ENCODE measurements at places on chromosomes 5 and 9. TPM values are rescaled to one million over a fixed set of nuclear protein-coding genes. Genes with fewer than 3 reads are reported as not detected.
A peak's percentile ranks its signal among the peaks of the same experiment; 100 is the strongest.

- DNase-seq: no peak
These were observed 101.7 kb downstream of the ADRB2 start for GRCh38 chr5:148928141-148928540.

DNA sequence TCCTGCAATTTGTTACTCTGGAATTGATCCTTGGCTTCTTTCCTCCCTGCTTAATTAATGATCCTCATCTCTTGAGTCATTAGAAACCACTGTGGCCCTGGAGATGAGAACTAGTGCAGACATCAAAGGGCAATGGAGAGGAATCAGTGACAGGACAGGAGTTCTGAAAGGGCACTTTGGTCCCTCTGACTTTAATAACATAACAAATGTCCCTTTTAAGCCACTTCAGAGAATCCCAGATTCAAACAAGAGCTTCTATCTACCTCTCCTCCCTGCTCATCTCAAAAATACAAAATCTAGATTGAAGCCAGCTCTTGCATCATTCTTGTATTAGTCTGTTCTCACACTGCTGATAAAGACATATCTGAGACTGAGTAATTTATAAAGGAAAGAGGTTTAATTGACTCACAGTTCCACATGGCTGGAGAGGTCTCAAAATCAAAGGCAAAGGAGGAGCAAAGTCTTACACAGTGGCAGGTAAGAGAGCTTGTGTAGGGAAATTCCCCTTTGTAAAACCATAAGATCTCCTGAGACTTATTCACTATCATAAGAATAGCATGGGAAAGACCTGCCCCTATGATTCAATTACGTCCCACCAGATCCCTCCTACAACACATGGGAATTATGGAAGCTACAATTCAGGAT is 139.1 kb downstream of the PLPPR1 start:
- no peak for DNase-seq

- DNase-seq: peak; percentile 5
These were observed 286.4 kb upstream of the CDH12 start for GRCh38 chr5:23139338-23140171.

DNA sequence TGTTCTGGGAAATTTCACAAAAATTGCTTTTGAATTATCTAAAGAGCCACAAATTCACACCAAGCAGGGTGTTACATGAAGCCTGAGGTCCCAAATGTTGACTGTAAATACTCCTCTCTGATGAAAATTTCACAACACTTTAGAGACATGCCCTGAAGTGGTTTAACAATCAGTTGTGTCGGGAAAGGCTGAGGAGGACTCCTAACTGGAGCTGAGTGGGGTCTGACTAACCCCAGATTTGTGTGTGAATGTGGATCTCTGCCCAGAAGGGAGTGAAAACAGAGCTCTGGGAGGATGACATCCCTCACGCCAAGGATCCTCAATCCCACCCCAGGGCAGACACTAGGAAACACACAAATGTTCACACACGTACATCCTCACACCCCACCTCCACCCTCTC is 31.1 kb upstream of the GRXCR2 start:
- DNase-seq: peak; percentile 25

DNA sequence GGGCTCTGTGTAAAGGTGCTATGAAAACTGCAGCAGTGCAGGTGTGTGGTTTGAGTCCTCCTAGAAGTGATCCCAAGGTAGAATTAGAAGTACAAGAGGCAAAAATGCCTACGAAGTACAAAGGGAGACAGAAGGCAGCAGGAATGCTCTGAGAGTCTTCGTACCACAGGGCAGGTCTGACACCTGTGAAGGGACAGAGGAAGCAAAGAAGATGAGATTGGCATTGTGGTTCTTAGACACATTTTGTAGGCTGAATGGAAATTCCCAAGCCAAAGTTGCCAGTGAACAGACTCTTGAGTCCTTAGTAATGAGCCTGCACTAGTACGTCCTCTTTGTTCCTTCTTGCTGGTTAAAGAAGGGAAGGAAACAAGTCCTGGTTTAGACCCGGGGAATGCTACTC is 1.7 kb upstream of the LRRTM2 start:
- no peak for DNase-seq

DNA sequence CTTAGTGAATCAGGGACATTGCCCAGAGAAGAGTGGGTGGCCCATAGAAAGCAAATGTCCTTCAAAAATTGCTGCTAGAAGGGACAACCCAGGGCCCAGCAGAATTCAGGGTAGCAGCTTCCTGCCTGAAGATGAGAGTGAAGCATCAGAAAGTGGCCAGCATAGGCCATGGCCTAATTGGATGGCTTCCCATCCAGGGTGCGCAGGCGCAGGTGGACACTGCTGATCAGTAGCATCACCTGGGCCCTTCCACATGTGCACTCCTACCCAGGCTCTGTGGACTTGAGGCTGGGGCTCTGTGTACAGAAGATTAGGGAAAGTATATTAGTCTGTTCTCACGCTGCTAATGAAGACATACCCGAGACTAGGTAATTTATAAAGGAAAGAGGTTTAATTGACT is 58.6 kb upstream of the GARNL3 start:
- DNase-seq: no peak

- DNase-seq: peak; percentile 54
These were observed 27.9 kb downstream of the C1QTNF2 start for GRCh38 chr5:160342413-160342941.

GRCh38 chr5:79787448-79787847 is 97.8 kb downstream of the CMYA5 start:
- no peak for DNase-seq

GRCh38 chr5:142841511-142842265 is 71.5 kb downstream of the ARHGAP26 start:
- no peak for DNase-seq

DNA sequence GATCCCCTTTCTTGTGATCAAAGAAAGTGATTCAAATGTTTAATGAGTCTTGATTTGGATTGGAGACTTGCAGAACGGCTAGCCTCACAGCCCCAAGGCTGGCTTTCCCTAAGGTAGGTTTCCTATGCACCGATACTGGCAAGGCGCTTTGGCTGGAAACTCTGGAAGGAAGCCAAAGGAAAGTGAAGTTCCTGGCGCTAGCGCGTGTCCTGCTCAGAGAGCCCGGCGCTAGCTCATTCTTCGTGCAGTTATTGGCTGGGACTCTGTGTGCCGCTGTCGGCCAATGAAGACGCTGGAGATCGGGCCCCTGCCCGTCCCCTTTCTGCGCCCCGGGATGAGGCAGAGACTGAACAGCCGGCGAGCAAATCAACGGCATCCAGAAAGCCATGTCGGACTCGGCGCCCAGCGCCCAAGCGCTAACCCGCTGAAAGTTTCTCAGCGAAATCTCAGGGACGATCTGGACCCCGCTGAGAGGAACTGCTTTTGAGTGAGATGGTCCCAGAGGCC is at the start of gene PCDHGC3:
Gene PCDHGC3 (plus strand): TSS at position 342 of the 507 bp plus-strand sequence. CDS start 151 bp downstream, at position 493.
- DNase-seq: peak; percentile 96

DNA sequence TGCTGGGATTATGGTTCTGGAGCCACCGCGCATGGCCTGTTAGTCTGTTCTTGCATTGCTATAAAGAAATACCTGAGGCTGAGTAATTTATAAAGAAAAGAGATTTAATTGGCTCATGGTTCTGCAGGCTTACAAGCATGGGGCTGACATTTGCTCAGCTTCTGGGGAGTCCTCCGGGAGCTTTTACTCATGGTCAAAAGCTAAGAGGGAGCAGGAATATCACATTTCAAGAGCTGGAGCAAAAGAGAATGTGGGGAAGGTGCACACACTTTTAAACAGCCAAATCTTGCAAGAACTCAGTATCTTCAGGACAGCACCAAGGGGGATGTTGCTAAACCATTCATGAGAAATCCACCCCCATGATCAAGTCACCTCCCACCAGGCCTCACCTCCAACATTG is 12.1 kb downstream of the JAK2 start:
- no peak for DNase-seq

- peak; percentile 42 for DNase-seq
These were observed 24.6 kb downstream of the UBAP1 start for GRCh38 chr9:34203275-34203991.

- no peak for DNase-seq
These were observed 125.1 kb upstream of the FBXL7 start for GRCh38 chr5:15374886-15375285.

DNA sequence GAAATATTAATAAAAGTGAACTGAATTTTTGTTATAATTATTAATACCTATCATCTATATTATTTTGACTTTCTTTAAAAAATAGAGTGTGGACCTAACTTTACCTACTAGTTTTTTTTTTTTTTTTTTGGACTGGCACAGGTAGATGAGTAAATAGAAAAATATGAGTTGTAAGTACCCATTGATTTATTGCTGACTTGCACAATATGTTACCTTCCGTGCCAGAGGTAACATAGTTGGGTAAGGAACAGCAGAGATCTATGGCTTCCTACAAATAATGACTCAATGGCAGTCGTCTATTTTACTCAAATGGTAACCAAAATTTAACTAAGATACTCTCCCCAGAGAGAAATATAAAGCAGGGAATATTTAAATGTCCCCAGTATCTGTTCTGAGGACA is 1212.8 kb downstream of the PTPRD start:
- DNase-seq: no peak

DNA sequence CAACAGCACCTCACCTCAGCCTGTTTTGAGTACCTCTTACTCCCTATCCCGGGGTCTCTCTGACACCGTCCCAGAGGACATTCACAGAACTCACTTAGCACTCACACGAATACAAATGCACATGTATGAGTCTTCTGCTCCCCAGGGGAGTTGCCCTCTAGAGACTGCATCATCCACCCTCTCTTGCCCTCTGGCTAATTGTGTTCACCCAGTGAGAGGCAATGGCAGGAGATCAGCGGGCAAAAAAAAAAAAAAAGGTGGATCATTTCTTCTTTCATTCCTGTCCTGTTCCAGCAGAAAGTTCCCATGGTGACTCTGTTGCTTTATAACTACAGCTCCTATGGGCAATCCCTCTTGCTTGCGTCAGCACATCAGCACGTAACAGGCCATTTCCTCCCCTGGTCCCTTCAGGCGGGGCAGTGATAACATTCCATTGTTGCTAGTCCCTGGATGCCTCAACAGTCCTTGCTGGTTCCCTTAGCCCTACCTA is 23.5 kb upstream of the SNX2 start:
- DNase-seq: no peak

- no peak for DNase-seq
These were observed 61.4 kb downstream of the C9orf50 start for GRCh38 chr9:129559506-129559881.

DNA sequence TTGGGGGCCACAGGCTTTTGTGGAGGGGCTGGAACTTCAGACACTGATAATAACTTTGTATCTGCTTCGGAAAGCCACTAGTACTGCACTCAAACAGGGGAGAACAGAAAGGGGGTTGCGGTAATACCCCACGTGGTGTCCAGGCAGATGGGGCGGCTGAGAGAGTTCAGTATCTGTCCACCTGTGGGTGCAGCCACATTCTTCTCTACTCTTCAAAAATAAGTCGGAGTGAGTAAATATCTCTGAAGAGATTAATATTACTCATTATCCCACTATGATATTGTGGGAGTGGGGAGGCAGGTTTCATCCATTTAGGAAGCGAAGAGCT is 102.1 kb upstream of the SSBP2 start:
- no peak for DNase-seq

DNA sequence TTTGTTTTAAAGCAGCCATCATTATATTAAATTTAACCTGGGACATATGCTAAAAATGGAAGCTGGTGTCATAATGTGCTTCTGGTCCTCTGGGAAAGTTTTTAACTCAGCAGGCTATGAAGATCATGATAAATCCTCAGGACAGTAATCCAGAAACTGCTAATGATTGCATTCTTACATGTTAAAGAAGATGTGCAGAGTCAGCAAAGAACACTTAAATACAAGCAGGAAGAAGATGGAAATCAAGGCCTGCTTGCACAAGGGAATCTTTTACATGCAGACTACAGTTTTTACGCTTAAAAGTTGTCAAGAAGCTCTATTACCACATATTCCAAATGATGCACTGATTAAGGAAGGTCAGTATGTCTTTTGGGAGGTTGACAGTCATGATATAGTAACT is 246.0 kb upstream of the PTPRD start:
- DNase-seq: no peak

GRCh38 chr5:143454936-143455516 is 51.5 kb upstream of the NR3C1 start:
- DNase-seq: no peak

GRCh38 chr9:108786322-108786721 is 69.5 kb downstream of the ACTL7B start:
- DNase-seq: no peak

DNA sequence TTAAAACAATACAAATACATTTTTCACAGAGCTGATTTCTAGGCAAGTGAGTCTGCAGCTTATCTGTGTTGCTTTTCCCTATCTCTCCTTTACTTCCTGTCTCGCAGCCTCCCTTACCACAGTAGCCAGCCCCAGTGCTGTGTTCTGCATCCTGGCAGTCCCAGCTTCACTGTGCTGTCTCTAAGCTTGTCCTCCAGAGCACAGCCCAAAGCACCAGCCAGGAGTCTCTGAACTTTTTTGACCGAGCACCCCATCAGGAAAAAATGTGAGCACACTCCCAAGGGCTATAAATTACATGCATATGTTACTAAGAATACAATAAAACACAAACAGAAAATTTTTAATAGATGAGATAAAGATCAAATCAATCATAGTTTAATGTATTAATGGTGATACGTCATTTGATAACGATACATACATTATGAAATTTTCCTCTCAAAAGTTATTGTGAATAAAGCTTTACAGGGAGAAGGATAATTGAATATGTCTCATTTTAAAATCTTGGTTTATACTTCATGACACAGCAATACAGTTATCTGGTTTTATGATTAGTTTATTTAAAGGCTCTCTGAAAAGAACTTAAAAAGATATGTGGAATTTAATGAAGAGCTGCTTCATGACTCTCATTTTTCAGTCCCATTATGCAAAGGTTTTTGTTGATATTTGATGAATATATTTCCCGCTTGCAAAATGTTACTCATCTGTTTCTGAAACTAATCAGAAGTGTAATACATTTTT is 7.3 kb upstream of the RHOBTB3 start:
- DNase-seq: peak; percentile 86

Gene SCGB3A2
- total RNA-seq: not detected

Gene MEGF10
- 0.97 TPM for total RNA-seq

Gene ALDH1A1
- 450 TPM for total RNA-seq

Gene CDC20B
- total RNA-seq: not detected

Gene GAS1
- total RNA-seq: 136 TPM

Gene CIZ1
- 35.4 TPM for total RNA-seq

Gene ADAMTS2
- 44.5 TPM for total RNA-seq

Gene ANGPTL2
- total RNA-seq: 19.9 TPM

Gene ERMP1
- total RNA-seq: 38.3 TPM

Gene SLC34A3
- under 0.01 TPM for total RNA-seq

All from fibroblast of villous mesenchyme (primary cell).